ENCODE measurements at places on chromosomes 3 and 15. TPM values are rescaled to one million over a fixed set of nuclear protein-coding genes. Genes with fewer than 3 reads are reported as not detected.

- no peaks in the 10 kb centered on the region for H3K27me3 ChIP-seq
- no peak for DNase-seq
- H3K4me3 ChIP-seq = no peak overlapping the region
Measured at GRCh38 chr3:46466273-46466672, 1.6 kb upstream of the LTF start.

DNA sequence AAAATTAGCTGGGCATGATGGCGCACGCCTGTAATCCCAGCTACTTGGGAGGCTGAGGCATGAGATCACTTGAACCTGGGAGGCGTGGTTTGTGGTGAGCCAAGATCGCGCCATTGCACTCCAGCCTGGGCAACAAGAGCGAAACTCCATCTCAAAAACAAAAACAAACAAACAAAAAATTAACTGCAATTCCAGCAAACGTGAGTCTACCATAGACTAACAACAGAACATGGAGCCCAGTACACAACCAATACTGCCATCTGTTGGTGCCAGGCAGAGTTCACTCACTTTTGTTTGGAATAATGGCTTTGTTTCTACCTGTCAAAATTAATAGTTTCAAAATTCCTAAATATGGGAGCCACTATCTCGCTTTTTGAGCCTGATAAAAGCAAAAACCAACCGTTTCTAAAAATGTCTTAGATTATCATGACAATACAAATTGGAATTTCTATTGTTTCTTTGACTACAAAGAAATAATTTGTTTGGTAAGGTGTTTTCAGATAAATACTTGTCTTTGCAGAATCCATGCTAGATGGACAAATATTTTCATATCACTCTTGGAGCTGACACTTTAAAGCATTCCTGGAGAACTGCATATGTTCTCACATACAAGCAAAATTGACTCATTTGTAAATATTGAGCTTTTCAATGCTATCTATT lies 45.0 kb downstream of the GPR176 start:
- no peak overlapping the region for H3K4me3 ChIP-seq
- no peaks in the 10 kb centered on the region for H3K36me3 ChIP-seq
- no peak overlapping the region for H3K27ac ChIP-seq
- H3K27me3 ChIP-seq = no peaks in the 10 kb centered on the region
- DNase-seq = peak; percentile 46

Gene WNT5A
- 8.9 TPM for total RNA-seq

Gene C2CD4A
- 0.11 TPM for total RNA-seq

GRCh38 chr15:89728254-89728653 lies 22.8 kb downstream of the MESP1 start:
- H3K27me3 ChIP-seq = no peaks in the 10 kb centered on the region
- no peak overlapping the region for H3K27ac ChIP-seq
- H3K4me1 ChIP-seq = no peaks in the 10 kb centered on the region
- no peak overlapping the region for H3K4me3 ChIP-seq
- H3K36me3 ChIP-seq = no peaks in the 10 kb centered on the region

DNA sequence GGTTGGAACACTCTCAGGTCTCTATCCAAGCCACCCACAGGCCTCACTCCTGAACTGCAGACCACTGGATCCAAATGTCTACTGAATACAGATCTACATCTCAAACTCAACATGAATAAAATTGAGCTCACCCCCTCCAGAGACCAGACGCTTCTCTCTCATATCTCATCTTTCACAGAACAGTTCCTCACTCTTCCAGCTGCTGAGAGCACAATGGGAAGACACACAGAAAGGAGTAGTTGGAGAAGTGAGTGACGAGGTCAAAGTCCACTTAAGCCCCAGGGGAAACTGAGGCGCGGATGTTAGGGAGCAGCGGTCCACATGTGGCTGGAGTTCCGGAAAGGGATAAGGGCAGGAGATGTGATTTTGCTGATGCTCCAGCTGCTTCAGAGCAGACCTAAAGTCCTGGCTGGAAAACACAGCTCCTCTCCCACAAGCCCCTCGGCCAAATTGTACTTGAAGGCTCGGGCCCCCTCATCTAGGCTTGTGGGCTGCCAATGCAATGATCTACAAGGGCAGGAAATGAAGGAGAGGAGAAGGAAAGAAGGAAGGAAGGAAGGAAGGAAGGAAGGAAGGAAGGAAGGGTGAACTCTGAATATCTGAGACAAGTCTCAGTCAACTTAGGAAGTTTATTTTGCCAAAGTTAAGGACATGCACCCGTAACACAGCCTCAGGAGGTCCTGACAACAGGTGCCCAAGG lies 211.2 kb upstream of the TLE3 start:
- no peak for DNase-seq
- no peaks in the 10 kb centered on the region for H3K27me3 ChIP-seq
- H3K36me3 ChIP-seq = no peaks in the 10 kb centered on the region
- 0 out of 2 replicates have a peak, but pooled peaks cover 4% of the 10 kb centered on the region for H3K4me1 ChIP-seq

- no peaks in the 10 kb centered on the region for H3K36me3 ChIP-seq
- H3K27ac ChIP-seq = no peak overlapping the region
- no peak overlapping the region for H3K4me3 ChIP-seq
- H3K4me1 ChIP-seq = peaks cover 51% of the 10 kb centered on the region
Measured at GRCh38 chr15:67127965-67128364, 62.6 kb downstream of the SMAD3 start.

DNA sequence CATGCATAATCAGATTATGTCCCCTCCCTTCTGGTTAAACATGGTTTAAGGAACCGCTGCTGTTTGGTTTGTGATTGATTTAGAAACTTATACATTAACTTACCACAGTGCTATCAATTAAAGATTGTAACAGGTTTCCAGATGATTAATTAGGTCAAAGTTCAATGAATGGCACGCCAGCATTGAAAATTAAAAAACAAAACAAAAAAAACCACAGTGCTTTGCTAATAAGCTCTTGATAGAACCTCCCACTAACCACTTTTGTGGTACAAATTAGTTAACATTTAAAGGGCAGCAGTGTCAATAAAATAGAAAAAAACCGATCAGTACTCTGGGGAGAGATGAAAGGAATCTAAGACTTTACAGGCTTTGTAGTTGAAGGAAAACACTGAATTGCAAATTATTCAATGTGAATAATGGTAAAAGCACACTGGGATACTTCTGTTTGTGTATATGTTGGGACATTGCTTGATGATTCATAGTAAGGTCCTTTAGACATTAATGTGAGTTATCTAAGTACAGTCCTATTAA lies 7.6 kb upstream of the C3orf38 start:
- H3K27ac ChIP-seq = no peak overlapping the region
- H3K27me3 ChIP-seq = no peaks in the 10 kb centered on the region
- DNase-seq = no peak
- H3K36me3 ChIP-seq = no peaks in the 10 kb centered on the region
- no peak overlapping the region for H3K4me3 ChIP-seq

DNA sequence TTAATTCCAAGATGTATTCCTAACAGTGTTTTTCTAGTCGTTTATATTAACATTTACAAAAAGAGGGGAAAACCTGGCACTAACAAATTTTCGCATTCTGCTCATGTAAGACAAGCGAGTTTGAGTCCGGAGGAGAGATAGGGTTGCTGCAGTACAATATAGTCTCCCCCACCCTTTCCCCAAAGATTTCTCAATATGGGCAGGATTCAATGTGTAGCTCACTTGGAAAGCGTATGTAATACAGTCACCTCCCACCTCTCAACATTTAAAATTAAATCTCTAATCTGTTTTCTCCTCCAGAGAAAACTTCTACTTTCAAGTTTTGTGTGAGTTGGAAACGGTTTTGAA lies 57.9 kb downstream of the CMSS1 start:
- no peaks in the 10 kb centered on the region for H3K27me3 ChIP-seq
- peak overlapping the region; percentile 67 for H3K4me3 ChIP-seq
- DNase-seq = no peak
- peak overlapping the region; percentile 59 for H3K27ac ChIP-seq
- no peaks in the 10 kb centered on the region for H3K36me3 ChIP-seq
- peaks cover 44% of the 10 kb centered on the region for H3K4me1 ChIP-seq

DNA sequence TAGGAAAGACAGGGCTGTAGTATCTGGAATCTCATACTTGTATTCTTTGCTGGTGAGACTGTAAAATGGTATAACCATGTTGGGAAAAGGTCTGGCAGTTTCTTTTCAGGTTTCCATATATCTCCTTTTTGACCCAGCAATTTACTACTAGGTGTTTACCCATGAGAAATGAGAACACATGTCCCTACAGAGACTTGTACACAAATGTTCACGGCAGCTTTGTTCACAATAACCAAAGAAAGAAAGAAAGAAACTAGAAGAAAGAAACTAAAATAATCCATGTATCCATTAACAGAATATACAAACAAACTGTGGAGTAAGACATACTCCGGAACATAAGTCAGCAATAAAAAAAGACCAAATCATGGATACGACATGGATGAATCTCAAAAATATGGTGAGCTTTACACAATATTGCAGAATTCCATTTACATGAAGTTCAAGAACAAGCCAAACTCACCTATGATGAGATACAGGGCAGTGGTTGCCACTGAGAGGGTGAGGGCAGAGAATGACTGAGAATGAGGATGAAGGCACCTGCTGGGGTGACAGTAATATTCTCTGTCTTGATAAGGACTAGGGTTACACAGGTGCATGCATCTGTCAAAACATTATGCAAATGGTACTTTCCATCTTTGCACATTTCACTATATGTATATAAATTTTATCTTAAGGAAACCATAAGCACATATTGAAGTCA lies 2.7 kb downstream of the RFTN1 start:
- H3K4me3 ChIP-seq = no peak overlapping the region
- H3K27me3 ChIP-seq = no peaks in the 10 kb centered on the region
- no peak for DNase-seq
- no peak overlapping the region for H3K27ac ChIP-seq
- no peaks in the 10 kb centered on the region for H3K4me1 ChIP-seq

DNA sequence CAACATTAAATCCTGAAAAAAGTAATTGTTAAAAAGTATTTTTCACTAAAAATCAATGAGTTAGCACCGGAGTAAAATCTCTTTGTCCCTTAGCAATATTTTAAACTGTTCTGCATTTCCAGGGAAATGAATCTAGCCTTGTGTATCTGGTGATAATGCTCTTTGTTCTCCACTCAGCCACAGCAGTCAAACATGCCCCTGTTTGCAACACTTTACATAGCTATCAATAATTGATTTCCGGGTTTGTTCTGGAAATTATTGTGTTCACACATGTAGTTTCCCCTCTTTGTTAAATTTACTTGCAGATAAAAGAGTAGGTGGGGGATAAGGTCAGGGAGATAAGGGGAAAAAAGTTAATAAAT lies 3.6 kb upstream of the A4GNT start:
- H3K27ac ChIP-seq = no peak overlapping the region
- H3K36me3 ChIP-seq = no peaks in the 10 kb centered on the region
- H3K4me1 ChIP-seq = 0 out of 2 replicates have a peak, but pooled peaks cover 3% of the 10 kb centered on the region
- no peak for DNase-seq

Gene TTC21A
- 6.9 TPM for total RNA-seq

DNA sequence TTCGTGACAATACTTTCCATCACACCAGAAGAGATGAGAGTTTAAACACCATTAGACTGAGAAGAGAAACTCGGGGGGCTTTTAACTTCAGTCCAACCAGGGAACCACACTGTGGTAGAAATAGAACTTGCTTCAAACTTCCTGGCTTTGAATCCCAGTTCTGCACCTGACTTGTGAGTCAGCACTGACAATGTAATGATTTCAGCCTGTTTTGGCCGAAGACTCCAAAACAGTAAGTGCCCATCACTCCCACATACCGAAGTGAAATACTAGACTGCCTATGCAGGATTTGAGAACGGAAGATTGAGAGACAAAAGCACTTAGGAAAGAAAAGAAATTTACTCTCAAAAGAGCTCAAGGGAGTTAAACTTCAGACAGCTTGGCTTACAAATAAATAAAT lies 27.0 kb downstream of the C2CD4B start:
- no peak overlapping the region for H3K4me3 ChIP-seq
- no peaks in the 10 kb centered on the region for H3K36me3 ChIP-seq
- H3K27ac ChIP-seq = no peak overlapping the region
- no peak for DNase-seq
- peaks cover 33% of the 10 kb centered on the region for H3K4me1 ChIP-seq

DNA sequence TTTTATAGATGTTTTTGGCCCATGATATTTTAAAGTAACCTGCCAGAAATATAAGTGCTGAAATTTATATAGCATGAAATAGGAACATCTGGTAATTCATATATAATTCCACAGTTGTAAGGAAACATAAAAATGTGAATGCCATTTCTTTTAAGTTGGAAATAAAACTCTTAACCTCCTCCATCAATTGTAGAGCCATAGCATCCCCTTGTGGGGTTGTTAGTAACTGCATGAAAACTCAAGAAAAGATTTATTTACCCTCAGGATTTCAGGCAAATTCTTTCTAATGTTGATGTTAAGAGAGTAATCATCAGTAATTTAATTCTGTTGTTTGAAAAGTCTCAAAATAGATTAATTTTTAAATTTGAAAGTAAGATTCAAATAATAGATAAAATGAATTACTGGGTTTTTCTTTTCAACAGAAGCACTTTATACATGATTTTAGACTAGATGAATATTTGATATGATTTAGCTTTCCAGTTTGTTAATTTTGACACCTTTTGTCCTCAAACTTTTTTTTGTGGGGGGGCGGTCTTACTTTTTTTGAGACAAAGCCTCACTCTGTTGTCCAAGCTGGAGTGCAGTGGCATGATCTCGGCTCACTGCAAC lies 74.7 kb downstream of the RASA2 start:
- H3K27me3 ChIP-seq = no peaks in the 10 kb centered on the region
- peaks cover 8% of the 10 kb centered on the region for H3K4me1 ChIP-seq
- H3K27ac ChIP-seq = no peak overlapping the region
- H3K36me3 ChIP-seq = no peaks in the 10 kb centered on the region

Gene KNG1
- 6.7 TPM for total RNA-seq

DNA sequence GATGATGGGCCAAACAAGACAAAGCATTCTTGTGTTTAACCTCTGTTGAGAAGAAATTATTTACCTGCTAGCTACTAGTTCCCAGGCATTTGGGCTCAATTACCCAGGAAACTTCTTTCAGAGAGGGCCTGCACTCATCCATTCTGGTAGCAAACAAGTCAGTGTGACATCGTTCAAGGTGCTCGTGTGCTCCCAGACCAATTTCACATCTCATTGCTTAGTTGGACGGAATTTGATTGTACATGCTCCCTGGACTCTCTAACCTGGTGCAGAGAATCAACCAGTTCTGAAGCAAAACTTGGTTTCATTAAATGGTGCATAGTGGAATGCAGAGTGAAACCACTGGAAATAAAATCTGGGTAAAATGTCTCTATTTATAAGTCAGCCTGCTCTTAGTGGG lies 392.7 kb downstream of the LSAMP start:
- no peaks in the 10 kb centered on the region for H3K4me1 ChIP-seq
- DNase-seq = no peak
- no peak overlapping the region for H3K4me3 ChIP-seq
- H3K36me3 ChIP-seq = no peaks in the 10 kb centered on the region
- H3K27me3 ChIP-seq = no peaks in the 10 kb centered on the region
